ENCODE measurements at places on chromosomes 3 and 15.

GRCh38 chr3:130889416-130889946 lies 4.4 kb upstream of the ATP2C1 start:
- DNase-seq = no peak

GRCh38 chr3:25904206-25904605 lies 114.3 kb downstream of the OXSM start:
- no peak for DNase-seq

DNA sequence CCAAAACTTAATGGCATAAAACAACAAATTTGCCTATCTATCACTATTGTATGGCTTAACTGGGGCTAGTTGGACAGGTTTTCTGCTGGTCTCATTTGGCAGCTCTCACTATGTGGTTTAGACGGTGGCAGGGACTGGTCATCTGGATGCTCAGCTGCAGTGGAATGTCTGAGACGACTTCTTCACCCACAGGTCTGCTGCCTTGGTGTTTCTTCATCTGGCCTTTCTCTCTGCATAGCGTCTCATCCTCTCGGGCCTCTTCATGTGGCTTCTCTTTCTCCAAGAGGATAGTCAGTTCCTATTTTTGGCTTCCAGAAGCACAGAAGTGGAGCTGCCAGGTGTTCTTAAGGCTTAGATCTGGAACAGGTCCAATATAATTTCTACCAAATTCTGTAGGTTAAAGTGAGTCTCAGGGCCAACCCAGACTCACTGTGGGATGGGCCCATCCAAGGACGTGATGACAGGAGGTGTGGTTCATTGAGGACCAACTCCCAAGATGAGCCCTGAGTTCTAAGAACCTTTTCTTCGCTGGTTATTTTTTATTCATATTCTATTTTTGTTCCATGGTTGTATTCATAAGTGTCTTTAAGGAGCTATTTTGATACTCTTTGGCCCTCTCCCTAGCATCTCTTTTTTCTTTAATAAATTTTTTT lies 18.6 kb downstream of the UBE2Q2 start:
- no peak for DNase-seq

- no peak for DNase-seq
These were observed 207.9 kb upstream of the COL8A1 start for GRCh38 chr3:99430348-99431134.

GRCh38 chr3:195032955-195033354 lies 238.0 kb downstream of the XXYLT1 start:
- no peak for DNase-seq

DNA sequence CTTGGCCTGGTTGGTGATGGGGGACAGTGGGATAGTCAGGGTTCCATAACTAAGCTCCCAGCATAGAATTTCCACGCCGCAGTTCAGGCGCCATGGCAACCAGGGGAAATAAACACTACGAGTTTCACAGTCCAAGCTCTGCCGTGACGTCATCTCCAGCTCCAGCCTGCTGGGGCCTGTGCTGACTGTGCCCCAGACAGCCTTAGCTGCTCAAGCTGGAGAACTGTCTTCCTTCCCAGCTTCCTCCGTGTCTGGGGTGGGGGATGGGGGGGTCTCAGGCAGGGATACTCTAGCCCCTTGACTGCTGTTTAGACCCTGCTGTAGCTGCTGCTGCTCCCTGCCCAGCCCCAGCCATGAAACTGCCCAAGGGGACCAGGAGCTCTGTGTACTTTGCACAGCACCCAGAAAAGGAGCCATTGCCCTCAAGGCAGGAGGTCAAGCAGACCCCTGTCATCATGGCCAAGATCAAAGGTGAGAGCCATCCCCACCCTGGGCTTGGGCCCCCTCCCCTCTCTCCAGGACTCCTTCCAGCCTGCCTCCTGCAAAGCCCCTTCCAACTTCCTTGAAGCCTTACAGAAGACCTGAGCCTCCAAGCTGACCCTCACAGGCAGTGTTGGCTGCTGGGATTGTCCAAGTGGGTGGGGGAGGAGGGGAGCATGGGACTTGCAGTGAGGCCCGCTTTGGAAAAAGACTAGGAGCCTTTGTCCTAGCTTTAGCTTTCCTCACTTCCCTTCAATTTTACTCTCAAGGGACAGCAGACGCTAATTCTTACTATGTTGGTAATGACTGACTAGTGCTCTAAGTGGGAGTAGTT lies 11.4 kb upstream of the CSPG4 start:
- no peak for DNase-seq

DNA sequence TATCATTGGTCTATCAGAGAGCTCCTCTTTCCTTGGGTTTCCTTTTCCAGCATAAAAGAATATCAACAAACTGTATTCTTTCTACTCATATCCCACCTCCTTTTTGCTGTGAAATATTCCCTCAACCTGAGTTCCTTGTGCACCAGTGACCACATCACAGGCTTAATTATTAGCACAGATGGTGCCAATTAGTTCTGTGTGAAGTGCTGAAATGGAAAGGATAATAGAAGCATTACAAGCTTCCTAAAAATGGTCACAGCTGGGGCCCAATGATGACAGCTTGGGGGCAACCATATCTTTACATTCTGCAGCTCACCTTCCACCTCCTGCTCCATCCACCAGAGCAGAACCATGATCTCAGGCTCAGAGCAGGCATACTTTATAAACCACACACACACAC lies 84.6 kb downstream of the ANO10 start:
- no peak for DNase-seq

- DNase-seq = no peak
These were observed 81.5 kb downstream of the CHST2 start for GRCh38 chr3:143201045-143201444.

- DNase-seq = no peak
These were observed 68.6 kb upstream of the ITGA11 start for GRCh38 chr15:68500363-68501258.
